ENCODE measurements at places on chromosomes 2 and 18.

DNA sequence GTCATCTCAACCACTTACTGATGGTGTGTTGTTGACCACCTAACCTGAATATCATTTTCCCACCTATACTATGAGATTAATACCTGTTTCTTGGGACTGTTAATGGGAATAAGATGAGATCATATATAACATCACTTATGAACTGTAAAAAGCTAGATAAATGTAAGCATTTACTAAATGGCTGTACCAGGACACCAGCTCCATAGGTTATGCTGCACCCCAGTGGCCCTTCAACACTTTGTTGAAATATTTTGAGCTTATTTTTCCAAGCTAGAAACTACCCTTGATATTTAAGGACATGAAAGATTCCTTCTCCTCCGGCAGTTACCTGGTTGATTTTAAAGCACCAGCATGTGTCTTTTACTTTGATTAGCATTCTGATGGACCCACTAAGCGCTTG, 138.0 kb upstream of the CDCA7 start:
- no peak for DNase-seq

GRCh38 chr2:225381609-225382008, 17.9 kb upstream of the NYAP2 start:
- DNase-seq = no peak

DNA sequence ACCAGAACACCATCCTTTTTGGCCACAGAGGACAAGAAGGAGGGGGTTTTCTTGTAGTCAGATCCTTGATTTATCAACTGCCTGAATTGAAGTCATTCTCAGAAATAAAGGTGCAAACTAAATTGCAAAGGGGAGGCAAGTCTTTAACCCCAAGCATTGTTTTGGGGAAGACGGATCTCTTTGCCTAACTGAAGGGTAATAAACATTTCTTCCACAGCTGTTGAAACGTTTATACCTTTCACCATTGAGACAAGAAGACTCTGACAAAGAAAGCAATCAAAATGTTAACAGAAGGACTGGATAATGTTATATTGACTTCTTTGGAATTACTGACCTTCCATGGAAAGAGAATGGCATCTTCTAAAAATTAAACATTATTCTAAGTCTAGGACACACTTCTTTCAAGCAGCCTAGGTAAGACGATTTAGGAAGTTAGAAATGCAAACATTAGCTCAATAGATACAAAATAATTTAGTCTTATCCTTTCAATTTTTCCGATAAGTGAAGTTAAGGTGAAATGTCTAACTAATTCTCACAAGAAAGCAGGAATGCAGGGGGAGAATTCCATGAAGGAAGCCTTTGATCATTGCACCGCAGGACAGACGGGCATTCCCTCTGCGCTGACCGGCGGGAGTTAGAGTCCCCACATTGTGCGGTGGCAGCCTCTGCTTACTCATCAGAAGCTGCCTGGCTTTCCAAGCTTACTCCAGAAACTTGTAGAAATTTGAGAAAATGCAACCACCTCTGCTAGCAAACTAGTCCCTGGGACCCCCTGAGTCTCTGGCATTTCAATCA, 69.4 kb upstream of the COPS8 start:
- no peak for DNase-seq

DNA sequence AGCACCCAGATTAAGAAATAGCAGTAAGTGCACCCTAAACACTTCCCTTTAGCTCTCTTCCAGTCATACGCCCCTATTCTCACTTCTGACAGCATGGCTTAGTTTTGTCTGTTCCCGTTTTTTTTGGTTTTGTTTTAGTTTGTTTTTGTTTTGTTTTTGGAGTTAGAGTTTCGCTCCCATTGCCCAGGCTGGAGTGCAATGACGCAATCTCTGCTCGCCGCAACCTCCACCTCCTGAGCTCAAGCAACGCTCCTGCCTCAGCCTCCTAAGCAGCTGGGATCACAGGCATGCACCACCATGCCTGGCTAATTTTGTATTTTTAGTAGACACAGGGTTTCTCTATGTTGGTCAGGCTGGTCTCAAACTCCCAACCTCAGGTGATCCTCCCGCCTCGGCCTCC, 2067.7 kb downstream of the SUCLG1 start:
- no peak for DNase-seq

GRCh38 chr2:13821255-13821880, 811.1 kb upstream of the LRATD1 start:
- DNase-seq = peak; percentile 94

DNA sequence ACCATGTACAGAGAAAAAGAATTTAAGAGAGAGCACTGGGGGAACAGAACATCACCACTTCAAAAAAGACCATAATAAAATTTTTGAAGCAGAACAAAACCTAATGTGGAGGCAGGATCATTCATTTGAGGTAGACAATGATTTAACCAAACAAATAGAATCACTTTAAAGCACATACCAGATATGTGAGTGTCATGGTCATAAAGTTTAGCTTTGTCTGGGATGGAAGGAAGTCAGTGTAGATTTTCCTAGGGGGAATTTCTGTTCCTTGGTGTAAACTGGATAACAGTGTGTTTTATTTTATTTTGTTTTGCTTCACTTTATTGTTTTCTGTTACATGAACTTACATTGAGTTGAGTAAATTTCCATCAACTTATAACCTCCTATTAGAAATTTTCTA, 120.8 kb downstream of the CRIM1 start:
- DNase-seq = no peak

DNA sequence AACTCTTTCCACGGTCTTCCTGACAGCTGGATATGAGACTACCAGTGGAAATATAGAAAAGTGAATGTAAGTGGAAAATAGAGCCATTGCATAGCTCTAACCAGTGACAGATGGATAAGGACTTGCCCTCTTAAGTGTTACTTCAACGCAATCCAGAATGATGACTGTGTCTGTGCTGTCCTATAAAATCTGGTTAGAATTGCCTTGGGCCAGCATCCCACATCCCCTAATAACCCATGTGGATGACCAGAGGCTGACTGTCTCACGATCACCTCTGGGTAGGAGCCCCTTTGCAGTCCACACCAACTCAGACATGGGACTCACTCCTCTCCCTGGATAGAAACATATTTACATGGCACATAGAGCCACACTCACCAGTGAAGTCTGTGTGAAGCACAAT, 186.6 kb downstream of the C1D start:
- peak; percentile 16 for DNase-seq

GRCh38 chr2:64177315-64177714, 33.1 kb upstream of the PELI1 start:
- DNase-seq = peak; percentile 61

DNA sequence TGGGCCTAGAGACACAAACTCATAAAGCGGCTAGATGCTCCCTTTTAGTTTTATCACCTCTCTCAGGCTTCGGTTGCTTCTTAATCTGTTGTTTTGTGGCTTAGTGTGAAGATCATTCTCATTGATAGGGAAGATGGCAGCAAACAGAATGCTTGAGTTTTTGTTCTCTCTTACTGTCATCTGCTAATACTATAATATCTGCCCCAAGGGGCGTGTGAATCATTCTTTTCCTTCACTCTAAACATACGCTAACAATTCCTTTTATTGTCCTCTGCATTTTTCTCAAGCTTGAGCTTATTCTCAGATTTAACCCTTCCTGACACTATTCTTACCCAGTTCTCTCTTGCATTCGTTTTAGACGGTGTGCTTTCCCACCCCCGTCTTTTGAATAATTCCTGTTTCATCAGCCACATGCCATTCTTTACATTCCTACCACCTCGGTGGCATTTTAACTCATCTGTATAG, 323.9 kb upstream of the NRP2 start:
- no peak for DNase-seq

GRCh38 chr2:27021253-27022049, 11.3 kb upstream of the TMEM214 start:
- peak; percentile 59 for DNase-seq

DNA sequence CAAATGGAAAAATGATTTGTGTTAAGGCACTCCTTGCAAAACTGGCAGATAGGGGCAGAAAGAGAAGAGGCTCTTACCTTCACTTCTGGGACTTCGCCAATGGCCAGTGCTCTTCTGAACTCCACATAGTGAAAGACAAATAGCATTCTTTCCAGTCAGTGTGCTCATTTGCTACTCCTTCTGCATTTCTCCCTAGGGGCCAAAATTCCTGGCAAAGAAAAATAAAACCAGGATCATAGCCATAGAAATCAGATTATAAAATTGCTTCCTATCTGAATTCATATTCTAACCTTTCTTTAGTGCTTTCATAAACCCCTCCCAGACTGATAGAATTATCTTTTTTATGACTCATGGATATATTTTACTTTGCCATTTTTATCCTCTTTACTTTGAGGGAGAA, 56.9 kb upstream of the PELI1 start:
- peak; percentile 74 for DNase-seq

DNA sequence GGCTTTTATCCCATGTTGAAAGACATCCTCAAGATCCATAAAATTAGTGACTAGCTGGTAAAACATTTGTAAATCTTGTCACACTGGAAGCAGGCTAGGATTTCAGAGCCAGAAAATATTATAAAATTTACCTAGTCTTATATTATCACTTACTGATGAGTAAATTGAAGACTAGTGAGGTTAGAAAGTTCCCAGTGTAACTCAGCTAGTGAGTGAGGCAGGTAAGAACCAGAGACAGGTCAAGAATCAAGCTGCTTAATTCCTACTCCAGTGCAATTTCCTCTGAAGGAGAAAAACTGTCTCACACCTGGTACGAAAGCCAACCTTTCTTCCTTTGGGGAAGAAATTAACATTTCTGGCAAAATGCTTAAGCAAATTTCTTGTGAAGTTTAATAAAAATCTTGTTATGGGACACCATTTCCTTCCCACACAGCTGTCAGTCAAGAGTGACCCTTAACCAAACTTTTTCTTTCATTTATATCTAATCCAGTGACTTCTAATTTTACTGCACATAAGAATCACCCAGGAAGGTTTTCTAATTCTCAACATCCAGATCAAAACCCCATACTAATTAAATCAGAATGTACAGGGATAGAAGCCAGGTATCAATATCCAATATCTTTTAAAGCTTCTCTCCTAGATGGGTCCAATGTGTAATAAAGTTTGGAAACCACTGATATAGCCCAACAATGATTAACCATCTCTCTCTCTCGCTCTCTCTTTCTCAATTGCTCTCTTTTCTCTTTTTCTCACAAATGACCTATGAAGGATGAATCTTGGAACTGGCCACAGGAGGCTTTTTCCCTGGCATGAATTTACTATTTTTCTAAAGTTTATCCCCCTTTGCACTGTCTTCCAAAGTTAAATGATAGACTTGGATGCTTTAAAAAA, 264.3 kb upstream of the SLC39A10 start:
- no peak for DNase-seq

GRCh38 chr18:7945882-7946281, 378.8 kb downstream of the PTPRM start:
- DNase-seq = peak; percentile 12

GRCh38 chr2:177549171-177549570, 156.6 kb downstream of the AGPS start:
- DNase-seq = no peak

DNA sequence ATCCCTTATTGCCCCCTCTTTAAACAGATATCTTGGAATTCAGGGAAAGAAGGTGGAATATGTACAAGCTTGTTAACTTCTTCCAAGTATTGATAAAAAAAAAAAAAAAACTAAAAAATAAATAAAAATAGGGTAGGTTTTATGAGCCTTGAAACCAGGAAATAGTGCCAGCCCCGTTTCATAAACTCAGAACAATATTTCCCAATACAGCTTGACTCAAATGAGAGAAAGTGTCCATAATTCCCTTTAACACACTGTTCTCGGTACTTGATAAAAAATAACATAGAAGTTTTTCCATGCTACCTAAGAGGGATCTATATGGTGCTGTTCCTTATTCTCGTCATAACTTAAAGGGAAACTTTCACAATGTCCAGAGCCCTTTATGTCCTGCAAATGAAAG, 17.9 kb upstream of the C2orf80 start:
- no peak for DNase-seq

DNA sequence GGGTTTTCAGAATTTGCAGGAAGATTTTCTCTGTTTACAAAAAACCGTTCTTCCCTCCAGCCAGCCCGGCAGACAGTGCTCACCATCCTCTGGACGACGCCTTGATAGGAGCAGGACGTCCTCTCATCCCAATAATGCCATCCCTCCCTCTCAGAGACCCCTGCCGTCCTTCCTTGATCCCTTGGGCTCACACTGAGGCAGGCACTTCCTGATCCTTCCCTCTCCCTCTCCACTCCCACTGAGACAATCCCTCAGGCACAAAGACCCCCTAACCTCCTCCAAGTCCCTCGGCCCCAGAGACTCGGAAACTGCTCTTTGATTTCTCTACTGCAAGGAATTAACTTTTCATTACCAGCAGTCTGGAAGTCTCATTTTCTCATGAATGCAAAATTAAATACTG, 42.5 kb downstream of the PAX3 start:
- DNase-seq = no peak

- DNase-seq = peak; percentile 58
Measured at GRCh38 chr2:170525566-170525900, 189.6 kb upstream of the SP5 start.

- no peak for DNase-seq
Measured at GRCh38 chr18:58862356-58862755, 2.3 kb upstream of the ZNF532 start.

- DNase-seq = peak; percentile 66
Measured at GRCh38 chr2:179422037-179422643, 157.5 kb upstream of the SESTD1 start.

GRCh38 chr18:31579375-31579774, 12.3 kb upstream of the TTR start:
- no peak for DNase-seq

DNA sequence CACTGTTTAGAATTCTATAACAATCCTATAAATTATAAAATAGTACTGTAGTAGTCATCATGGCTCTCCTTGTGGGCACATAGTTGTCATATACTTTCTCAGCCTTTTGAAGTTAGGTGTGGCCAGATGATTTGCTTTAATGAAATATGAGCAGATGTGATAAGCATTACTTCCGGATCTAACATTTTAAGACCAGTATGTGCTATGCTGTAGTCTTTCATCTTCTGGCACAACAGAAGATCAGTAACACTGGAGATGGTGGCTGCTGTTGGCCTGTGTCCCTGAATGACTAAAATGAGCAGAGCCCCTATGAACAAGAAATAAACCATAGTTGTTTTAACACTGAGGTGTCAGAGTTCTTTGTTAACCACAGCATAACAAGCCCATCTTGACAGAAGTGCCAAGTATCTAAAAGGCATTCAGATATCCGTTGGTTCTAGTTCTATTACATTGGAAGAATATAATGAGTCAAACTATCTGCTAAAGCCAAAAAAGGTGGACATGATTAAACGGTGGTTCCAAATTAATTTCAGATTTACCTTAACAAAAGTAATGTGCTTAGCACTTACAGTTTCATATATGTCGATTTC, 6.3 kb downstream of the MEX3C start:
- no peak for DNase-seq

DNA sequence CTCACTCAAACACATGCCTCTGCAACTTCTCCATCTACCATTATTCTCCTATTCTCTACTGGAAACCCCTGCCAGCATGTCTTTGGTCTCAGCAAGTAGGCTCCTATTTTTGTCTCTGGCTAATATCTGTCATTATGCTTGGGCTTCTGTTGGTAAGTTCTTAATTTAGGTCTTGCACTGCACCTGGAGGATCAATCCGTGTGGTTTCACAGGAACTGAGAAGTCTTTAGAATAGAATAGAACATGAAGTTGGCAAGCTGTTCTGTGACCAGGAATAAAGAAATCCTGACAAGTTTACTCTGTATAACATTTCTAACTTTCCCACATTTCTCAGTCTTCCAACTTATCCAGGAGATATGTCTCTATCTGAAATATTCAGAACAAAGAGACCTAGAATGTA, 219.5 kb upstream of the GYPC start:
- DNase-seq = no peak

Data from trophoblast cell (in vitro differentiated cells and primary cell).